Subcutaneous adipose tissue (tissue), 4 donors: ENCODE measurements at places on chromosomes 4 and X. TPM values are rescaled to one million over a fixed set of nuclear protein-coding genes. Genes with fewer than 3 reads are reported as not detected.

The AMBN gene
- total RNA-seq, result not detected

The CT45A3 gene
- total RNA-seq, result not detected

The STARD8 gene
- total RNA-seq, result 25.4 TPM

The SSX1 gene
- total RNA-seq, result not detected

The CXXC4 gene
- total RNA-seq, result 0.34 TPM

The MAGEA2 gene
- total RNA-seq, result not detected

The DUX4 gene
- not detected for total RNA-seq

The GPC4 gene
- total RNA-seq, result 5.9 TPM

The CETN2 gene
- total RNA-seq, result 22.5 TPM

The HMX1 gene
- not detected for total RNA-seq

The KCNE5 gene
- not detected for total RNA-seq

The CT83 gene
- total RNA-seq, result not detected

The RNF212 gene
- total RNA-seq, result 6.4 TPM

The NIPAL1 gene
- 2.0 TPM for total RNA-seq

The RHOXF2B gene
- not detected for total RNA-seq

The MAGED4 gene
- total RNA-seq, result not detected

The PLK4 gene
- total RNA-seq, result 5.7 TPM

The XAGE1A gene
- total RNA-seq, result not detected

The COL4A6 gene
- total RNA-seq, result 6.2 TPM

The POU4F2 gene
- not detected for total RNA-seq

The MAGED2 gene
- 50.7 TPM for total RNA-seq

The CXCR3 gene
- not detected for total RNA-seq

The IL2 gene
- not detected for total RNA-seq

The LRCH2 gene
- total RNA-seq, result 6.0 TPM

The ELOVL6 gene
- 2.0 TPM for total RNA-seq

The MAGEB10 gene
- total RNA-seq, result not detected

The UGT8 gene
- not detected for total RNA-seq

The GASK1B gene
- total RNA-seq, result 59.0 TPM

The ADGRG4 gene
- 0.33 TPM for total RNA-seq

The HTRA3 gene
- 57.8 TPM for total RNA-seq

The DNAAF6 gene
- total RNA-seq, result not detected
